Hindlimb muscle (tissue), 1 donor: ENCODE measurements at places on chromosomes 7 and 10.

DNA sequence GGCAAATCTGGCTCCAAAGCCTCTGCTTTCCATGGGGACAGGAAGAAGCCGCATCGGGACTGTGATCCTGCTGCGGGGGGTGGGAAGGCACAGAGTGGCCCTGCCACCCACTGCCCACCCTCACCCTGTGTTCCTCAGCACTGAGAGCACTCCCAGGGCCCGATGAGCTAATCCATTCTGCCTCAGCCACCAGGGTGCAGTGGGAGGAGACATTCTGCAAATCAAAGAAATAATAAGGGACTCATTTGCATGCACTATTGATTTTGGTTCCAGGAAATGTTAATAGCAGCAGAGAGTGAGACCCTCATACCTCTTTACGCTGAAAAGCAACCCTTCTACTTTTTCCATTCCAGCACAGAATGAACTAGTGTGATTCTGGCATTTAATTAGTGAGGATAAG, 572.8 kb downstream of the INHBA start:
- no peak for DNase-seq

DNA sequence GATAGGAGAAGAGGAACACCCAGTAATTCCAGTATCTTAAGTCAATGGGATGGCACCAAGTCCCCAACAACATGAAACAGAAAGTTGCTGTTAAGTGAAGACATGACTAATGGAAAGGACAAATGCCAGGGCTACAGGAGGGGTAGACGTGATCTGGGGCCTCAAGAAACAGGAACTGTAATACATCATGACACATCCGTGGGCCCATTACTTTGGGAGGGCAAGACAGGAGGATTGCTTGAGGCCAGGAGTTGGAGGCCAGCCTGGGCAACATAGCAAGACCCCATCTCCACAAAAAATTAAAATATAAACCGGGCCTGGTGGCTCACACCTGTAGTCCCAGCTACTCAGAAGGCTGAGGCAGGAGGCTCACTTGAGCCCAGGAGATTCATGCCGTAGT, 408.6 kb upstream of the PRKCQ start:
- no peak for DNase-seq

DNA sequence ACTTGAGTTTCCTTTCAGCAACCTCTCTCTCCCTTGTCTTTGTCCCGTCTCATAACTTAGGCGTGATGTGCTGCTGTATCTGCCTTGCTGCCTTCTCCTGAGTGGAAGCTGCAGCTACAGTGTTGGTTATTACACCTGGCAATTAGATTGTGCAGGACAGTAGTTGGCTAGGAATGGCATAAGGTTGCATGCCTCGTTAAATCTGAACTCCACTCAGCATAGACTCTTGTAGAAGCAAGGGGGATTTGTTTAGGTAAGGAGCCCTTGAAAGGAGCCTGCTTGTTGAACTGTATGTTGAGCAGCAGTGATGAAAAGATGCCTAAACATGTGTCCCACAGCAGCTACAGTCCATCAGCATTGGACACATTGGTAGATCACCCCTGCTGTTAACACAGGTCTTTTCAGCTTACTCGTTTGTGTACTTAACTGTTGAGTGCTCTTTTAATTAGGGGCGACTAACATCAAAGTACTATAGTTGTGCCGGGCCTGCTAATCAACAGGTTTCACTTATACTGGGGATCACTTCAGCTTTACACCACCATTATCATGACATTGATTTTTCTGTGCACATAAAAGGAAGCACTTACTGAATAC, 225.0 kb downstream of the AUTS2 start:
- DNase-seq: no peak

GRCh38 chr7:12456506-12456905, 52.8 kb upstream of the VWDE start:
- DNase-seq: no peak

DNA sequence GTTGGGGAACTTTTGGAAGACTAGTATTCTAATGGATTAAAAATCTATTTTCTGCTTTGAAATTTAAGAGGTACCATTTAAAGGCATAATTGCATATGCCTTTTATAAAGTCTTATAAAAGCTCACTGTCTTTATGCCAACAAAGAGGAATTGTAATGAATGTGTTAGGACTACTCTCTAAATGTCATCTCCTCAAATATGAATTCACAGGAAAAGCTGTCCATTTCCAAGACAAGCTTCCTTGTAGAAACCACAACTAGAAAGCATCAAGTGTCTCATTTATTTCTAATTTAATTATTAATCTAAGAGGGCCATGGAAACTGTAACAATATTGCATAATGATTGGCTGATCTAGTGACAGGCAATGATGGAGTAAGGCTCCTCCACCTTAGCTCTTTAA, 130.2 kb downstream of the COL28A1 start:
- no peak for DNase-seq

GRCh38 chr7:80623503-80624252, 14.8 kb upstream of the CD36 start:
- no peak for DNase-seq

DNA sequence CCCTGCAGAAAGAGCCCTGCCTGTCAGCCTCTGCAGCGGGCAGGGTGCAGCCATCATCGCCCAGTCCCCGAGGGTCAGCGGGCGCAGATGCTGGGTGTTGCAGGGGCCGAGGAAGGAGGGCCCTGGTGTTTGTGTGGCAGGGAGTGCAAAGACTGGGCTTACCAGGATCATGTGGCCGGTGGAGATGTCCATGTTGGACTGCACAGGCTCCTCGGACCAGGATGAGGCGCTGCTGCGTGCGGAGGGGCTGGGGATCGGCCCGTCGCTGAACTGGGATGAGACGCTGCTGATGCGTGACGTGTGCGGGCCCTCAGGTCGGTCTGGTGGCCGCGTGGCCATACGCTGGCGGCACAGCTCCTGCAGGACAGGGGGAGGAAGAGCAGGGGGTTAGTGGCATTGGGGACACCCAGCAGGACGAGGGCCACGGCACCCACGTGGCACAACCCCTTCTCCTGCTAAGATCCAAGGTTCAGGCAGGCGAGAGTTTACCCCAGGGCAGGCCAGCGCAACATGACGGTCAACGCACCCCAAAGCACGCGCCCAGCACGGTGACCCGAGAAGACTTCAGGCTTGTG, 319.5 kb downstream of the DNAJB6 start:
- DNase-seq: no peak
